EH (cell line): ENCODE measurements at places on chromosomes 12 and 14.

DNA sequence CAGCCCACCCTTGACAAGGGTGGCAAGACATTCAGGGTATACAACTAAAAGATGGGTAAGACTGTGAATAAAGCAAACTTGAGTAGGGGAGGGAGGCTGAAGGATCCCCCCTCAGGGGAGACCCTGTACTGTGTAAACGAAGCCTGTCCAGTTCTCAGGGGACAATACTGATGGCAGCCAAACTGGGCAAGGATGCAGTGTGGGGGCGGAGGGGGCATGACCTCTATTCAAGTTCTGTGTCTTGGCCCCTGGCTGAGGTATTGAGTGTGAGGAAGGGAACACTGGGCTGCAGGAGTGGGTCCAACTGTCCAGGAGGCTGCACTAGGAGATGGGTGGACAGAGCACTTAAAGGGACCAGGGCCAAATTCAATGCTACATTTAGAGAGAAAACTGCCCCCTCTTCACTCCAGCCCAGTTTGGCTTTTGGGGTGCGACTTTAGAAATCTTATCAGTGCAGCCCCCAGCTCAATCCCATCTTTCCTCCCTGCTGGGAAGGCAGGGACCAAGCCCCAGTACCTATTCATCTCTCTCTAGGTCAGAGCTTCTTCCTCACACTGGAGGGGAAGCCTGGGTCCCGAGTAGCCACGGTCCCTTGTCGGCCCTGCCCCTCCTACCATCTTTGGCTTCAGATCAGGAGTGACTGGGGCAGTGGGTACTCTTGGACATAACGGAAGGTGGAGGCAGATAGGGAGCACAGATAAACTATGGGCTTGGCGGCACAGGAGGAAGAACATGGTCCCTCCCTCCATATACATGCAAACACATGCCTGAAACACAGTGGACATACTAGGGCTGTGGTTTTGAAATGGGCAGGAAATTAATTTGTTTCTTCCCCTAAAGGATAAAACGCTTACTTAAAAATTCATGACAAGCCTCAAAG is 11.8 kb downstream of the SLC39A5 start:
- DNase-seq = no peak

DNA sequence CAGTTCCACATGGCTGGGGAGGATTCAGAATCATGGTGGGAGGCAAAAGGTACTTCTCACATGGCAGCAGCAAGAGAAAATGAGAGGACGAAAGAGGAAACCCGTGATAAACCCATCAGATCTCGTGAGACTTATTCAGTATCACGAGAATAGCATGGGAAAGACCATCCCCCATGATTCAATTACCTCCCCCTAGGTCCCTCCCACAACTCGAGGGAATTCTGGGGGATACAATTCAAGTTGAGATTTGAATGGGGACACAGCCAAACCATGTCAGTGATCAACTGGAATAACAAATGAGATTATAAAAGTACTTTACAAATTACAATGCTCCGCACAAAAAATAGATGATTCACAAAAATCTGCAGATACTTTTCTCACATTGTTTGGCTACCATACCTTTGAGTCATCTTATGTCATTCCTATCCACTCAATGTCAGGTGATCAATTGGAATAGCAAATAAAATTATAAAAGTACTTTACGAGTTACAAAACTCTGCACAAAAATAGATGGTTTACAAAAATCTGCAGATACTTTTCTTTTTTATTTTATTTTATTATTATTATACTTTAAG is 338.9 kb downstream of the C12orf50 start:
- no peak for DNase-seq

- peak; percentile 46 for DNase-seq
Observed at GRCh38 chr14:69002069-69002468, 23.0 kb upstream of the ACTN1 start.

- DNase-seq = no peak
Observed at GRCh38 chr14:103070971-103071542, 13.0 kb upstream of the LBHD2 start.

DNA sequence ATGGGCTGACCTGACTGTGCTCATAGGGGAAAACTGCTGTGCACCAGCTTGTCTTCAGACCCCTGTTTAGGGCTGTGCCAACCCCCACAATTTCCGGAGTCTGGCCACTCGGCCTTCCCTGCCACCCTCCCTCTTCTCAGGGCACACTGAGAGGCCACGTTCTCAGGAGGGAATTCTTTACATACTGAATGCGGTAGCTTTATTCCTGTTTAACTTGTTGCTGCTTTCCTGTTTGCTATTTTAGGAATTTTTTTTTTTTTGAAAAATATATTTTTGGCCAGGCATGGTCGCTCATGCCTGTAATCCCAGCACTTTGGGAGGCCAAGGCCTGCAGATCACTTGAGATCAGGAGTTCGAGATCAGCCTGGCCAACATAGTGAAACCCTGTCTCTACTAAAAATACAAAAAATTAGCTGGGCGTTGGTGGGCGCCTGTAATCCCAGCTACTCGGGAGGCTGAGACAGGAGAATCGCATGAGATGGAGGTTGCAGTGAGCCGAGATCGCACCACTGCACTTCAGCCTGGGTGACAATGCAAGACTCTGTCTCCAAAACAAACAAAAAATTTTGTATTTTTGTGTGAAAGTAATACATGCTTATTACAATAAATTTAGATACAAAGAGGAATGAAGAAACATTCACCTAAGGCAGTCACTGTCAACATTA is 39.5 kb downstream of the TPCN1 start:
- no peak for DNase-seq

DNA sequence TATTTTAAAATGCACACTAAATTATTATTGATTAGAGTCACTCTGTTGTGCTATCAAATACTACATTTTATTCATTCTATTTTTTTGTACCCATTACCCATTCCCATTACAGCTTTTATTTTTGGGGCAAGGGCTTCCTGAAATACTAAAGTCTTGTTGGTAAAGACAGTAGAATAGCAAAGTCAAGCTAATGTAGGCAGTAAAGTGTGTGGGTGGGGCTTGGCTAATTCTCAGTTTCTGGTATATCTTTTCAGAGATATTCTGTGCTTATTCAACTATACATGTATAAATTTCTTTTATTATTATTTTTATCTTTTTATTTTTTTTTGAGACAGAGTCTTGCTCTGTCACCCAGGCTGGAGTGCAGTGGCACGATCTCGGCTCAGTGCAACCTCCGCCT is 22.3 kb upstream of the PHC1 start:
- DNase-seq = no peak

DNA sequence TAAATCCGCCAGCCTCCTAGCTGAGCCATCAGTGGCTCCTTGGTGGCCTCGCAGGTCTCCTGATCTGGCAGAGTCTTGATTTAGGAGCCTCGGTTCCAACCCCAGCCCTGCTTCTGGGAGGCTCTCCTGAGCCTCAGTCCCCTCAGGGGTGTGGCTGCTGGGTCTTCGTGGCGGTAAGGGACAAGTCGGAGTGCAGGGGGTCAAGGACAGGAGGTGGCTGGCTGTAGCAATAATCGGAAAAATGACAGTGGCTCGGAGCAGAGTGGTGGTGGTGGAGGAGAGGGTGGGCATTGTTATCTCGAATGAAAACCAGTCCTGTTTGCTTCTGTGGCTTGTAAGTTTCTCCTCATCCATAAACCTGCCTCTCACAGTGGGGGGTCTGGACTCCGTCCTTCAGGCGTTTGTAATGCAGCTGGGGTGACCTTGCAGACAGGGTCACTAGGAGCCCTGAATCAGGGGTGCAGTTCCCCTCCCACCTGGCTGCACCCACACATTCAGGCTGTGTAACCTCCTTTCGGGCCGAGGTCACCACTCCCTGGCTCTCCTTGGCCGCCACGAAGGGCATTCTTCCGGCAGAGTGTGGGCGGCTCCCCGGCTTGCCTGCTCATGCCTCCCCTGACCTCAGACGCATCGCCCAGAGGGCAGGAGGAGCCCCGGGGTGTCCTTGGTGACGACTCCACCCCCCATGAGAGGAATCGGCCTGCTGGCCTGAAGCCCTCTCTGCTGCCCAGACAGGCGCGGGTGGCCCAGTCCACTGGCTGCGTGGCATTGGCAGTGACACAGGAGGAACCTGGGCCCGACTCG is 8.1 kb downstream of the BCL7A start:
- DNase-seq = no peak

DNA sequence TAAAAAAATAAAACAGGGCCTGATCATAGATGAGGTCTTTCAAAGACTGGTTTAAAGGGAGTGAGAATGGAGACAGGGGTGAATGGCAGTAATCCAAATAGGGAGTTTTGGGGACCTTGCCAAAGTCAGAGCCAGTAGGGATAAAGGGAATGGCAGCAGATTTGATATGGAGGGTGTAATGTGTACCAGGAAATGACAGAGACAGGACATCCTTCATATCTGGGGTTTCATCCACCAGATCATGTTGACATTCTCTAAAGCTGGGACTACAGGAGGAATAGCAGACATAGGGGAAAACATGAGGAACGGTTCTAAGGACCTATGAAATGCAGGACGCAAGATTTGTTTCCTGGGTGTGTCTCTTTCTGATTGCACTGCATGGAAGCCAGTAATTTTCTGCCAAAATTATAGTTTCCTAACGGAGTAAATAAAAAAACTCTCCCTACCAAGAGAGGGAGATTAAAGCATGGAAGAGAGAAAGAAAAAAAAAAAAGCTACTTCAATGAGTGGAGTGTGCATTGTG is 169.9 kb downstream of the PRKD1 start:
- no peak for DNase-seq

GRCh38 chr14:61568572-61569011 is 126.7 kb upstream of the HIF1A start:
- DNase-seq = no peak

DNA sequence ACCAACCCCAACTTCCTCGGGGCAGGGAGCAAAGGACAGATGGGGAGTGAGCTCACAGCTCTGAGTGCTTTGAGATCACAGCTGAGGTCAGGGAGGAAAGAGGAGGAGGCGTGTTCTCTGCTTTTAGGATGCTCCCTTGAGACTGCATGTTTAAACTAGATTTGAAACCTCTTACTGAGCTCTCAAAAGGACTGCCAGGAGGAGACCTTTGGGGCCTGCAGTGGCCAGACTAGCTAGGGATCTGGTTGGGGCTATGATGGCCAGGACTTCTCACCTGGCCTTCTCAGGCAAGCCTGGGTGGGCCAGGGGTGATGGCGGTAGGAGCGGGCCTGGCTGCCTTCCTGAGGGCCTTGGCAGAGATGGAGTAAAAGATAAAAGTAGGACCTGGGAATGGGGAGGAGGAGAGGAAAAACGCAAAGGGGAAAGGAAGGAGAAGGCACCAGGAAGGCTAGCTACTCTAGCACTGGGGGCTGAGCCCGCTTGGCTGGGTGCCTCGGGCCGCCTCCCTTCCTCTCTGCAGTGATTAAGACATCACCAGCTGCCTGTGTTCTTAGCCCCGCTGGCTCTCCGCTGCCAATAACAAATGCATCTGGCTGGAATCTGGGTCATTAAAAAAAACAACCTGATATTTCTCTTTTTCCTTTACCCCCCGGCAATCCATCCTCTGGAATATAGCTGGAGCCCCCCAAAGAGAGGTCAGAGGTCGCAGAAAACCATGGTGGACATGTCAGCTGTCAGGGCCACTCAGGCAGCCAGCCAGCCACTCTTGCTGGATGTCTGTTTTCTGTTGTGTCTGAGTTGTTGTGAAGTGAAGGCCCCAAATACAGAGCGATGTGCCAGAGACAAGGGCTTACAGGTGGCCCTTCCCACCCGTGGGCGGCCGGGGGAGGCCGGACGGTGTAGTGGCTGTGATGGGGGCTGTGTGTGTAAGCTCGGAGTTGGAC is 141.3 kb downstream of the TSPAN9 start:
- peak; percentile 82 for DNase-seq

- no peak for DNase-seq
Observed at GRCh38 chr14:59214702-59215302, 26.3 kb downstream of the DAAM1 start.

DNA sequence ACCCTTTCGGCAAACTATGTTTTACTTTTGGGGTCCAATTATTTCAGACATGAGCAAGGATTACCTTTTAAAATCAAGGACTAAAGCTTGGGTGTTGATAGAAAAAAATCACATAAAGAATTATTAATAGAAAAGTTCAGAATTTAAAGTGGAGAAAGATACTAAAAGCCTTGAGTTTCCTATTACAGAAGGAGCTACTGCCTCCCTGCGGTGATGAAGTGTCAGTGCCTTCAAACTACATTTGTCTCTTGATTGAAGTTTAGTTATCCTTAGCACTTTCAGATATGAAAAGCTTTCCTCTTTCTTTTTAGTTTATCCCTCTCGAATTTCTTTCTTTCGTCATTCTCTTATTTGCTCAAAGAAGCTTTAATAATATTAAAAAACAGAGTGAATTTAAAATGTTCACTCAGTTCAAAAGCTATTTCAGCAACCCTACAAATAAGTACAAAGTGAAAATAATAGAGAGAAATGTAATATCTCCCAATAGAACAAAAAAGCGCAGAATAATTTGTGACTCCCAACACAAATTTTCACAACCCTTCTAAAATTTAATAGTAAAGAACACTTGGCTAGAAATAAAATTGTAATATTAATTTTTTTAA is 87.6 kb downstream of the SEC23A start:
- DNase-seq = peak; percentile 61

- peak; percentile 66 for DNase-seq
Observed at GRCh38 chr14:95993768-95994592, 45.2 kb upstream of the C14orf132 start.

DNA sequence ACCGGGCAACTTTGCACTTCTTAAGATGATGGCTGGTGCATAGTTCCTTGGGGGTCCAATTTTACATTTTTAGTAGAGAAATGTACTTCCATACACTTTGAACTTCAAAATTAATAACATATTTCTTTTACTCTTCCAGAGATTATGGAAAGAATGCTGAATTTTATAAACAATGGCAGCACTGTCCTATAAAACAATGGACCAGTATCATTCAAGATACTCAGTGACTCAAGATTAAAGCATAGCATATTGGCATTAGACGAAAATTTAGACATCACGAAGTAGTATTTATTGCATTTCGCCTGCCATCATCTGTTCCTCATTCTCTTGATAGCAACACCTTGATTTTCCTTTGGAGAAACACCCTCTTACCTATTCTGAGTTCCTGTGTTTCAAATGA is 118.3 kb upstream of the ATF7IP start:
- DNase-seq = no peak

GRCh38 chr14:62006116-62006731 is 244.0 kb downstream of the SNAPC1 start:
- DNase-seq = peak; percentile 30

DNA sequence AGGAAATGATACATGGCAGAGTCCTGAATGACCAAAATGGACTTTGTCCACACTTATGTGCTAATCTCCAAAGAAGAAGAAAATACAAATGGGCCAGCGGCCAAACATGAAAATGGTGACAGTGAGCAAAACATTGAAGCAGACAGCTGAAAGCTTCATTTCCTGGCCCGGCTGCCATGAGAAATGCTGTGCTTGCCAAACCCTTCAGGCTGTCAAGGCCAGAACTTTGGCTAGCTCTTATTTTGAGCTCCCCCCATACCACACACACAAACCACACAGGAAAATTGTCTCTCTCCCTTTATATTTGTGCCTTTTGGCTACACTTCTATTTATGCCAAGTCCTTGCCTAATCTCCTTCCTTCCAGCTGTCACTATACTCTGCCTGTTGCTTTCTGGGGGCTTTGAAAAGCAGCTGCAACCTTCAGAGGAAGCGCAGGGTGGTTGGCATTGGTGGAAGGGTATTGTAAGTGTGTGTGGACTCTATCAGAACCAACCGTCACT is 323.8 kb downstream of the RAD51B start:
- DNase-seq = peak; percentile 92
